ENCODE measurements at places on chromosomes 7 and 10. TPM values are rescaled to one million over a fixed set of nuclear protein-coding genes. Genes with fewer than 3 reads are reported as not detected.

DNA sequence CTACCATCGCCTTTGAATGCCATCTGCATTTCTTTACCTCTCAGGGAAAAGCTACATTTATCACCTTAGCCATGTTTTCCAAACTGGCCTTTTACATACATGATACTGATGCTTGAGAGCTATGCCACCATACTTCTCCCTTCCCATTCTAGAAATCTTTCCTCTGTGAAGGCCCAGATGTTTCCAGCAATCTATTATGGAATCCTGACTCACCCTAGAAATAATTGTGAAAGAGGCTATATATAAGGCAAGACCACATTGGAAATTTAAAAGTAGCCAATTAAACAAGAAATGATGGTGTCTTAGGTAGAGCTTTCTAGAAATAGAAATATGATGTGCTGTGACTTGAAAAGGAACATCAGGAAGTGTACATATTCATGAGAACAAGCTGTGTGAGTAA is 389.7 kb downstream of the INHBA start:
- no peak for DNase-seq

GRCh38 chr10:103855424-103855823 is at the start of gene SH3PXD2A:
TSS of gene SH3PXD2A (minus strand) at chr10:103855576. CDS start at chr10:103855266, 310 bp downstream.
- DNase-seq = no peak

ZFAND4 gene
- total RNA-seq = 23.5 TPM

- DNase-seq = no peak
These were observed 51.7 kb upstream of the IFRD1 start for GRCh38 chr7:112398534-112398933.

GRCh38 chr10:97805096-97805884 is 33.5 kb upstream of the SFRP5 start:
- DNase-seq = no peak

LIPM gene
- total RNA-seq = not detected

Data from natural killer cell treated with Interleukin-12 subunit alpha and Interleukin-12 subunit beta and Interleukin-15 and Interleukin-18, amount 100 ng/mL, for 72 hours (primary cell).